ENCODE measurements at places on chromosomes 1 and 21. TPM values are rescaled to one million over a fixed set of nuclear protein-coding genes. Genes with fewer than 3 reads are reported as not detected.

DNA sequence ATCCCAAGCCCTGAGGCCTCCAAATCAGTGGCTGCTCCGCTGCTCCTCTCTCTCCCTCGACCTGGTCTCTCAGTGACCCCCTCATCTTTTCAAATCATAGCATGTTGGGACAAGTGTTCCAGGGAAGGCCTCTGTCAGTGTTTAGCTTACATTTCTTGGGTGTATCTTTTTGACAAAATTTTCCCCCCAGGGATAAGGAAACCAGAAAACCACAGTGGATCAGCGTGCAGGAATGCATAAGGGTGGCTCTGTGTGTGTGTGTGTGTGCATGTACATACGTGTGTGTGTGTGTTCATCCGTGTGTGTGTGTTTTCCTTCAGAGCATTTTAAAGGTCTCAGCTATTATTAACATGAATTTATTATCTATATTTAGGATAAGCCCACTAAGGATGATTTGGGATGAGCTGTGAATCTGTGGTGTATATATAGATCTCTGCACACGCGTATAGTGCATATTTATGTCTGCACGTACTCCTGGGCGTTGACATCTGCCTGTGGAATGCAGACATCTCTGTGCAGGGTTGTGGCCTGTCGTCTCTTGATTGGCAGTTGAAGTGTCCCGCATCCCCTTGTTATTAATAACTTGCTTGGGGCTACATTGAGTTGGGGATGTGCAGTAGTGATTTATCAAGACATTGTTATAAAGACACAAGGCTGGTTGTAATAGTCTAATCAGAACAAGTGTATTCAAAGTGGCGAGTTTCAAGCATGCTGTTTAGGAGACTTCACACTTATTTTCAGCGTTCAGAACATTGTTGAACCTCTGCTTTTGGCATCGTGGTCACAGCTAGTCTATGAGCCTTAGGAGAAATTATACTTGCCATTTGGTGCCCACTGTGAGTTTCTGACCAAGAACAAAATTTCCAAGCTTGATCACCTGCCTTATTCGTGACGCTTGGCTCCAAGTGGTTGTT lies 55.6 kb downstream of the GALNT2 start:
- no peak for DNase-seq

Gene PADI4
- 0.56 TPM for total RNA-seq

DNA sequence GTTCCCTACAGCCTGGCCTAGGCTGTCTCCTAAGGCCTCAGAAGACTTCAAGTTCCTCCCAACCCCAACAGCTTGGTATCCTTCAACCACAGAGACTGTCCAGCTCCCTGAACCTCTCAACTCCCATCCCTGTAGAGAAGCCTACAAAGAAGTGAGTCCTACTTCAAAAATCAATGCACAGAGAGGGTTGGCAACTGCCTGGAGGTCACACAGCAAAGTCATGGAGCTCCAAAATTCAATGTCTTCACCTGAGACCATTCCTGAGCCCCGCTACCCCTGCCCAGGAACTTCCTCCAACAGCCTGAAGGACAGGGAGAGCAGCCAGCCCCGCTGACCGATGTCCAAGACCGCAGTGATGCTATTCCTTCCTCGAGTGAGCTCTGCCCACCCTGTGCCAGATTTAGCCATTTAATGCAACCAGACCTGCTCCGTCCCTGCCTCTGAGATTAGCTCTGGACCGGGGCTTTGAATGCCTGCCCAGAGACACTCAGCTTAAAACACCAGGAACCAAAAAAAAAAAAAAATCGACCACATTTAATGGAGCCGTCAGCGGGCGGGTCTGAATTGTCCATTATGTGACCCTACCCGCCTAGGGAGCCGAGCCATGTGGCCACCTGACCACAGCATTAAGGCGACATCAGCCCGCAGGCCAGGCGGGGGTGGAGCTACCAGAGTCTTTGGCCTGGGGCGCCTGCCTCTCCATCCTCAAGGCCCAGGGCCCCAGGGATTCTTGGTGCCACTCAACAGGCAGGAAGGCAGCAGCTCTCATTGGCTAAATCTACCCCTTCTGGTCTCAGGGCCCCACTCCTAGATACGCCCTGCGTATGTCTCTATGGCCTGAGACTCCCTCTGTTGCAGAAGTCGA lies 148.6 kb downstream of the SYF2 start:
- no peak for DNase-seq

- DNase-seq = no peak
Observed at GRCh38 chr1:183871142-183871541, 66.2 kb downstream of the RGL1 start.

DNA sequence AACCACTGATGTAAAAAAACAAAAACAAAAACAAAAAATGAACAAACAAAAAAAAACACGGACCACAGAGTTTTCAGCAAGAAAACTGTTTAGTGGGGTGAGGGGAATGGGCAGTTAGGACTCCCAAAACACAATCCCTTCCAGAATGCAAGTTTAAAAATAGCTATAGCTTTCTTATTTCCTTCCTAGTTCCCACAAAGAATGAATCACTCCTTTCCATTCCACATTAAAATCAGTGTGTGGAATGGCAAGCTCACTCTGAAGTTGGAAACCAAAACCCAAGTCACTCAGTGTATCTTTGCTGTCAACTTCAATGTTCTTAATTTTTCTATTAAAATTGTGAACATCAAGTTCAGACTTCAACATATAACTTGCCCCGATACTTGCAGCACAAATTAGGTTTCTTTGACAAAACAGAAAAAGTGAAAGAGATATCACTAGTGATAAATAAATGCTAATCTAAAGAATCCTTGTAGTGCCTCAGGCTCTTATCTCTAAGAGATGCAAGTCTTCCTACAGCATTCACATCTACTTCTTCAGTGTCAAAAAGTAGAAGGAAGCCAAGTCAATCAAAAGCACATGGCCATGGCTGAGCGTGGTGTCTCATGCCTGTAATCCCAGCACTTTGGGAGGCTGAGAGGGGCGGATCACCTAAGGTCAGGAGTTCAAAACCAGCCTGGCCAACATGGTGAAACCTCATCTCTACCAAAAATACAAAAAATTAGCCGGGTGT lies 45.5 kb downstream of the TOR3A start:
- DNase-seq = no peak

Gene RXRG
- total RNA-seq = 0.63 TPM

DNA sequence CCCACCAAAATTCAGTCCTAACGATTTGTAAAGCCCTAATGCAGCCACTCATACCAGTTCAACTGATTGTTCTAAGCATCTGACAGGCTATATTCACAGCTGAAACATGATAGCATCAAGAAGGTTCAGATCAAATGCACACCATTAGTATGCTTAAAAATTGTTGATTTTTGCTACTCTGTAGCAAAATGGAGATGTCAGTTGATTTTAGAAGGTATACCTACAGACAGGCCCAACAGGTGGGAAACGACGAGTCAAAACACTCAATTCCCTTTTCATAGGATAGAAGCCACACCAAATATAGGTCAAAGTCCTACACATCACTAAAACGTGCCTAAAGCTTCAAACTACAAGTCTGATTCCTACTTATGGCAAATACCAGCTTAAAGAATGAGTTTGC lies 6.7 kb downstream of the SFPQ start:
- DNase-seq = no peak

Gene E2F2
- total RNA-seq = 1.5 TPM

- no peak for DNase-seq
Observed at GRCh38 chr1:223711747-223712193, 569 bp upstream of the CAPN2 start.

- no peak for DNase-seq
Observed at GRCh38 chr21:40706806-40707655, 139.9 kb downstream of the DSCAM start.

Gene PROK1
- total RNA-seq = 0.50 TPM

DNA sequence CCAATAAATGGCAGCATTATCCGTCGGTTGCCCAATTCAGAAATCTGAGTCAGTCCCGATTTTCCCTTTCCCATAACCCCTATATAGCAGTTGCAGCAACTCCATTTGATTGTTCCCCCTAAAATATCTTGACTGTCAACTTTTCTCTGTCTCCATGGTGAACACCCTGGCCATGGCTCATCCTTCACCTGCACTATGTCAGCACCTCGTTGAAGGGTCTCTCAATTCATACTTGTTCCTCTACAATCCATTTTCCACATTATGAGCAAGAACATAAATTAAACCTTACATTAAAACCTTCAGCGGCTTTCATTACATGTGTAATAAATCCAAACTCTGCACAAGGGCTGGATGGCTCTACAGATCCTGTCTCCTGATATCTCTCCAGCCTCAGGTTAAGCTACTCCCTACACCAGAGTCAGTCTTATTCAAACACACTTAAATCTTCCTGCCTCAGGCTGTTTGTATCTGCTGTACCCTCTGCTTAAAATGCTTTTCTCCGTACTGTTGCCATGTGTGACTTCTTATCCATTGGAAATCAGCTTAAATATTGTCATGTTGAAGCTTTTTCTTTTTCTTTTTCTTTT lies 87.3 kb downstream of the BACH1 start:
- DNase-seq = no peak

Gene FTCD
- not detected for total RNA-seq

GRCh38 chr1:182170891-182171461 lies 109.5 kb upstream of the ZNF648 start:
- no peak for DNase-seq

- no peak for DNase-seq
Observed at GRCh38 chr21:30592140-30592539, at the start of gene KRTAP6-3. KRTAP6-3 (plus strand) TSS chr21:30592440; CDS start chr21:30592446, 6 bp downstream.

- DNase-seq = no peak
Observed at GRCh38 chr1:234430691-234431090, 48.3 kb downstream of the TARBP1 start.

DNA sequence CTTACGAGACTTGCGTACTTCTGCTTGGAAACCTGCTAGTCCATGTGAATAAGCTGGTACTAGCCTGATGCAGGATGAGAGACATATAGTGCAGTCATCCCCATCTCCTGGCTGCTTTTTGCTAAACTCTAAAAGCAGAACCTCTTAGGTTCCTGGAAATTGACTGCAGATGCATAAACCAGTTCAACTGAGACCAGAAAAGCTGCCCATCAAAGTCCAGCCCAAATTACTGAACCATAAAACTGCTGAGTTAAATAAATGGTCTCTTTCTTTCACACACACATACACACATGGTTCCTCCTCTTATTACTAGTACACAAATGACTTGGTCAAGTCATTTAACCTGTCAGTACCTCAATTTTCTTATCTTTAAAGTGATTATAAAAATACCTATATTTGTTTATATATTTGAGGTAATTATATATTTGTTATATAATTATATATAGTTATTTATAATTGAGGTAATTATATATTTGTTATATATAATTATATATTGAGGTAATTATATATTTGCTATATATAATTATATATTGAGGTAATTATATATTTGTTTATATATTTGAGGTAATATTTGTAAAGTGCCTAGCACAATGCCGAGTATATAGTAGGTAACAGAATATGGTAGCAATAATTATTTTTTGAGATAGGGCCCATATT lies 25.2 kb upstream of the RABGAP1L start:
- DNase-seq = no peak

Gene HHIPL2
- total RNA-seq = 0.31 TPM

DNA sequence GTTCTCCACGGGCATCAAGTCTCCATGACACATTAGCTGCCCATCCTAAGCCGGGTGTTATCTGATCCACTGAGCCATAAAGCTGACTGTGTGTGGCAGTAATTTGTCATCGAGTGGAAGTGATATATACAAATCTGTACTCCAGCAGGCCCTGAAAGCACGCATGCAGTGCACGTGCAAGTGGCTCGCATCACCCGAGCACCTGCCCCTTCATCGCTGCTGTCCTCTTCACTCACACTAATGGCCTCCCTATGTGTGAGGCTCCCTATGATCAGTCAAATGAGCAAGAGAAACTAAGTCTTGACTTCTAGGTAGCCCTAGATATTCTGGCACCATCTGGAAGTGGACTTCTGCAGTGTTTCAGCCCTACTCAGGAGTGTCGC lies 248.6 kb downstream of the MATN1 start:
- no peak for DNase-seq

Gene CD247
- total RNA-seq = 4.7 TPM

DNA sequence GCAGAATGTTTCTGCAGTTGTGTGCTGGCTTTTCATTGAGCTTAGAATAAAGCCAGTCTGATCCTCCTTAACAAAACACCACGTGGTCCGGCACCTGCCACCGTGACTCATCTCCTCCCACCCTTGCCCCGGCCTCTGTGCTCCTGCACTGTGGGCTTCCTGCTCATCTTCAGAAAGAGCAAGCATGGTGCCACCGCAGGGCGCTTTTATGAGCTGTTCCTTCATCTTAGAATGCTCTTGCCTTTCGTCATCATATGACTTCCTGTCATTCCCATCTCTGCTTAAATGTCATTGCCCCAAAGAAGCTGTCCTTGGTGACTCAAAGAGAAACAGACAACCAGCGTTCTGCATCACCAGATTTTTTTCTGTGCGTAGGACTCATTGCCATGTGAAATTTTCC lies 117.8 kb downstream of the HHAT start:
- DNase-seq = no peak

Gene KISS1
- not detected for total RNA-seq
